Activated CD8-positive, alpha-beta T cell treated with anti-CD3 and anti-CD28 coated beads, Interleukin-2, amount 10 ng/mL, durations not matched to agents 7 days and 5 days (primary cell): ENCODE measurements at places on chromosomes 12 and 14.

DNA sequence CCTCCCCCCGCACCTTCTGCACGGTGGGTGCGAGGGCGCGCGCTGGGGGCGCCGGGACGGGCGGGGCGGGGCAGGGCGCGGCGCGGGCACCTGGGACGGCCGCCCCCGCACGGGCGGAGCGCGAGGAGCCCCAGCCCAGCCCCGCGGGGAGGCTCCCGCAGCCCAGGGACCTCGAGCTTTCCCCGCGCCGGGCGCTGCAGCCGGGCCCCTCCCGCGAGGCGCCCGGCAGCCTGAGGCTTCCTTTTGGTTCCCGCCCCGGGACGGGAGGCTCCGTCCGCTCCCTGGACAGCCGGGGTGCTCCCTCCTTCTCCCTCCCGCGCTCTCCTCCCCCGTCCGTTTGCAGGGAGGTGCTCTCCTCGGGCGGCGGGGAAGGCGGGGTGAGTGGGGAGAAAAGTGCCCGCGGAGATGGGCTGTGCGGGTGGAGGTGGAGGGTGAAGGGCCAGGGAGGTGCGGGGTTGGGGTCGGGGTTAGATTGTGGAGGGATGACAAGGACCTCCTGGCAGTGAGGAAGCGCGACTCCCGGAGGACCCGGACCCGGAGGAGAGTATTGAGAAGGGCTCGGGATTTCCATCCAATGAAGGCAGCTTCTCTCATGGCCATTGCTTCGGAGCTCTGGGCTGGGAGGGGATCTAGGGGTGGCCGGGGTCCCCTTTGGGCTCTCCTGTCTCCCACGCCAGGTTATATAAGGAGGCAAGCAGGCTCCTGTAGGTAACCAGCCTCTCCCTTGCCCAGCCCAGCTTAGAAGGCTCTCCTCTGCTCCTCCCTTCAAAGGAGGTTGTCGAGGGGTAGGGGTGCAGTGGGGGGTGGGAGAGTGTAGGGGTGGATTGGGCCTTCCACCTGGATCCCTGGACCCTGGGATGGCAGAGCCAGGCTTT lies 645 bp downstream of the JDP2 start:
- no peak for DNase-seq

DNA sequence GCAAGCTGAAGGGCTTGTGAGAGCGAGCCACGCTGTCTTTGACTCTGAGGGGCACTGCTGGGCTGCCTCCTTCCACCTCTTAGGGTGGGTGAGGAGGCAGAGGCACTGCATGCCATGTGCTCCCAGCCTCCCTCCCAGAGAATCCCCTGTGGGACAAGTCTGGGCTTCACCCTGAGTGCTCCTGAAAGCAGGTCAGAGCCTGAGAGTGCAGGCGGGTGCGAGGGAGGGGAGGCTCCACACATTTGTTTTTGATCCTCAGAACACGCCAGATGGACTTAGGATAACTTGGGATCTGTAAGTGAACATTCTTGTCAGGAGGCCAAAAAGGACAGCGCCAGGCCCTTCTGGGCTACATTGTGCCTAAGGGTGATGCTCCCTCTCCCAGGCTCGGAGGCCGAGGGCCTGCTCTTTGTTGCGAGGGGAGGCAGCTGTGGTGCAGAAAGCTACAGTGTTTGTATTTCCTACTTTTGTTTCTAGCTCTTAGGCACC lies 155.4 kb downstream of the TMX1 start:
- no peak for DNase-seq

DNA sequence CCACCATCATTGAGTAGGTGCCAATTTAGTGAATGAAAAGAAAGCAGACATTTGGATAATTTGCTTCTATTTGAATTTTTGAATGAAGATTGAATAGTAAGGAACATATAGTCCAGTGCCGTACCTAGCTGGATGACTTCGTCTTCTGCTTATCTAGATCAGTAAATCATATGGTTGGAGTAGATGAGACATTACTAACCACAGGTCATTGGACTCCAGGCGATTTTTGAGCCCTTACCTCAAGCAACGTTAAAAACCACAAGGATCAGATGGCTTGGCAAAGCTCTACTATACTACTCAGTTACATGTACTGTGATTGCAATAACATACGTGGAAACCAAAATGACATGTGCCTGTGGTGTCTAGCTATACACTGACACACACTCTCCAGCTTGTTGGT lies 1.7 kb upstream of the SPATS2 start:
- no peak for DNase-seq

- DNase-seq, result no peak
Observed at GRCh38 chr12:26556916-26557315, 276.1 kb downstream of the ITPR2 start.

DNA sequence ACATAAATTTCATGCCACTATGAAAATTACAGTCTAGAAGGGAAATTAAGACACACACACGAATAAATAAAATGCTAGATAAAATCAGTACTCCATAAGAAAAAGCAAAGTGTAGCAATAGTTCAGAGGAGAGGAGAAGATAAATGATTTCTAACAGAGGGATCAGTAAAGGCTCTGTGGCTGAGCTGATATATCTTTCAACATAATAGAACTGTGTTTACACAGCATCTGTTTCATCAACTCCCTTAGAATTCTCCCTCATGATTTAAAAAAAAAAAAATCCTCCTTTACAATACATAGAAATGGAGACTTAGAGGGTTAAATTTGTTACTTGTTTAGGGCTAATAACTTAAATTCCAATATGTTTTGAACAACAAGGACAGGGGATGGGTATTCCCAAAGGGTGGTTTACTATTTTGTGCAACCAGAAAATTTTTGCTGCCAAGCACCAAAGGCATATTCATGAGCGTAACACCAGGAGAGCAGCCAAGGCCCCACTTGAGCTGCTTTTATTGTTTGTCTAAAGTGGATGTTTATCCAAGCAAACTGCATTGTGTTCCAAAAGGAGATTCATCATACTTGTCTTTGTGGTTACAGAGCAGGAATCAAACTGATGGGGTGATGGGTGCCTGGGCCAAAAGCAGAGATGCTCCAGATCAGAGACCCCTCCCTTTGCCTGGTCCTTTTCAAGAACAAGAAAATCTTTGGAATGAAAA lies 162.7 kb downstream of the BMP4 start:
- DNase-seq, result no peak

DNA sequence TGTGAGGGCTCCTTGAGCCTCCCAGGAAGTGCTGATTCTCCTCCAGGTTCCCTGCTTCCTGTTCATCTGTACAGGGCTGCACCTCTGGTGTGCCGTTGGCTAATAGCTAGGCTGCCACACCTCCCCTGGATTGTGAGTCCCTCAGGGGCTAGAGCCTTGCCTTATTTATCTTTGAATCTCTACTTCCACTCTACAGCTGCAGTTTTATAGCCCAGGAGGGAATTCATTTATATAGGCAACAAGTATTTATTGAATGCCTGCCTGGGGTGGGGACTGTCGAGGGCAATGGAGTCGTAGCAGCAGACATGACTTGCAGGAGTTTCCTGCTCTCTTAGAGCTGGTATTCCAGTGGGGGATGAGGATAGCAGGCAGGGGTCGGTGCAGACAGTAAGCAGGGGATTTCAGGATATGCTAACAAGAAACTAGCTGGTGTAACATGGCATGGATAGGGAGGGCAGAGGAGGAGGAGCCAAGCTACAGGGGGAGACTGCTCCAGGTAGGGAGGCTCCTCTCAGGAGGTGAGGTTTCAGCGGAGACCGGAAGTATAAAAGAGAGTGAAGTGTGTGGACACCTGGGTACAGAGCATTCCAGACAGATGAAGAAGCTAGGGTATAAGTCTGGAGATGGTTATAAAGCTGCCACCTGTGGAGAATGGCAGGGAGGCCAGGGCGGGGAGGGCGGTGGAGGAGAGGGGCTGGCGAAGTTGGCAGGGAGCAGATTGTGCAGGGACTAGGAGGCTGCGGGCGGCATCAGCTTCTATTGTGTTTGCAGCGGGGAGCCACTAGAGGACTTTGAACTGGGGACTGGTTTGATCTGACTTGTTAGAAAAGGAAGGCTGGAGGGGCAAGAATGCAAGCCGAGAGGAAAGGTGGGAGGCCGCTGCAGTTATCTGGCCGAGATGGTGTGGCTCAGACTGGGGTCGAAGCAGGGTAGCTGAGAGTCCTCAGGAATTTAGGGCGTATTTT lies 17.2 kb downstream of the USP30 start:
- no peak for DNase-seq
